ENCODE measurements at places on chromosomes 4 and X.

- DNase-seq: no peak
Observed at GRCh38 chrX:69137371-69138117, 27.7 kb downstream of the PJA1 start.

DNA sequence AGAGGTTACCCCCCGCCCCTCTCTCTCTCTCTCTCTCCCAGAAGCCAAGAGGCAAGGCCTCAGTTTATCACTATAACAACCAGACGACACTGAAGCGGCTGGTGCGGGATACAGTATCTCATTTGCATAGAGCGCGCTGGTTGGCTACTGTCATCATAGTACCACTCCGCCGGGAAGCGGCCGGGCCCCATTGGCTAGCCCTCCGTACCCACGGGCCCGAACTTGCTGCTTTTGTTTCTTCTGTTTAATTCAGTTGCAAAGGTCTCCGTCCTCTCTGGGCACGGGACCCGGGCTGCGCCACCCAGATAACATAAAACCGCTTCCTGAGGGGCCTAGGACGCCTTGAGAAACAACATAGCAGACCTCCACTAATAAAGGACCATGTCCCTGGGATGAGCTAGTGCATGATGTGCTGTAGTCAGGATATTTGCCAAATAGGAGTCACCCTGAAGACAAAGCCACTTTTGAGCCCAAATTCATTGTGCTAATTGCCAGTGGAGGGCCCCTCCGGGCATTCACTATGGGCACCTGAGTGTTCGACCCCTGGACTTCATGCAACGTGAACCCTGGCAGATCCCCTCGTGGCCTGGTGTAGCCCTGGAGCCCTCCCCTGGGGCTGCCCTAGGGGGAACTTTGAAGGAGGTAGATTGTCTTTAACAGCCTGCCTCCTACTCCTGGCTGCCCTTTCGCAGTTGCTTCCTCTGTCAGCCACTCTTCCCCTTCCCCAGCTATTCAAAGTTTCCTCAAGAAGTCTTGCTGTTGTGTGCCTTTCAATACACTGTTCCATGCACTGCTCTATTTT is at the start of gene PCYT1B:
TSS of gene PCYT1B (minus strand) at position 91 of the 802 bp plus-strand sequence. CDS start 242 bp downstream, outside the sequence.
- DNase-seq: peak; percentile 20

DNA sequence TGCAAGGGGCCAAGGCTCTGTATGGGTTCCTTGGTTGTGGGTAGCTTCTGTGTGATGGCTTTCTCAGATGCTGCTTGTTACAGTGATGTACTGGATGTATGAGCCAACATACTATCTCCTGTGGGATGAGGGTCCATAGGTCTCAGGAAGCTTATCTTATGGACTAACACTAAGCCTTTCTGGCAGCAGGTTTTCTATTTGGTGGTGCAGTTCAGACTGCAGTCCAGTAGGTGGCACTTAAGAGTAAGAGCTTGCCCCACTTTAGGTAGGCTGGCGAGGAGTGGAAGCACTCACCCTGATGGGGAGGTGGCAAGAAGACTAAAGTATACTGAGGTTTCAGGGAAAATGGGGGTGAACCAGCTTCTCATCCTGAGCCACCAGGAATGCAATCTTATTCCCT is 306.7 kb upstream of the MAOA start:
- DNase-seq: peak; percentile 25

DNA sequence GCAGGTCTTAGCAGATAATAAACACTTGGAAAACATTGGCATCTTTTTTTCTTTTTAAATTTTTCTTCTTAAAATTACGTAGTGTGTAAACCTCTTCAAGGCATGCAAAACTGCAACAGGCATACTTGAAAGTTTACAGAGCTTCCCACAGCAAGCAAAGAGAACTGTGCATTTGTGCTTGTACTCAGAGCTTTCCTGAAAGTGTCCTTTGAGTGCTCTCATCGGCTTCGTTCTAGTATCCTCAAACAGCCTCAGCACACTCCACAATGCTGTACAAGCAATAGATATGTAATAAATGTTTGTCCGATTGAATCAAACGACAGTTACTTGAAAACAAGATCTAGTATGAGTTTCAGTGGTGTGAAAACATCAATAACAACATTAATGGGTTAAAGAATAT is 227.5 kb downstream of the PAPSS1 start:
- no peak for DNase-seq

DNA sequence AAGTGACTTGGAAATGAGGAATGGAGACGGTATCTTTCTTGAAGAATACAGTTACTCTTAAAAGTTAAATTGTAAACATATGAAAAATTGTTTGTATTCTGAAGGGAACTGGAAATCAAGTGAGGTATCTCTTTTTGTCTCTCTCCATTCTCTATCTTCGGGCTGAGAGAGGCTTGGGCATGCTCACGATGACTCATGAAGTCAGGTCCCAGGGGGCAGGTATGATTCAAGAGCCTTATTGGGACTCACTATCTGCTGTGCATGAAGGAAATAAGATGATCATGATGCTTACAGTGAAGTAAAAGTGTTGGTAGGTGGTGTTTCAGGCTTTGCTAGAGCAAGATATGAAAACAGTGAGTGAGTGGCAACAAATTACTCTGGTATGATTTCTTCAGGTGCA is 200.4 kb upstream of the PITX2 start:
- peak; percentile 62 for DNase-seq

Measured in foreskin keratinocyte (primary cell).